Fibroblast of skin of right quadriceps (primary cell): ENCODE measurements at places on chromosomes 11 and 22.
A peak's percentile ranks its signal among the peaks of the same experiment; 100 is the strongest.

DNA sequence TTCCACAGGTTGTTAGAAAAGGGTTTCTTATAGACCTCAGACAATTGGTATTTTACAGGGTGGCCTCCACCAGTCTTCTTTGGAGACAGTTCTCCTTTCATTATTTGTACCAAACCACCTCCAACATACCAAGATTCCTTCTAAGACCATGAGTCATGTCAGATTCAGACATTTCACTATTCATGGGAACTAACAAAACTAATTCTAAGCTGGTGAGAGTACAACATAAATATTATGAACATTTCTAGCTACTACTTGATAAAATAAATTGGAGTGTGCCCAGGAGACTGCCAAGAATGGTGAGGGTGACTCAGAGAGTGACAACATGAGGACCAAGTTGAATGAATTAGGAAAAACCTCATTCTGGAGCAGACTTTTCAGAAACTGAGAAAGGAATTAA lies 494.6 kb upstream of the LRRC4C start:
- peak; percentile 88 for DNase-seq

DNA sequence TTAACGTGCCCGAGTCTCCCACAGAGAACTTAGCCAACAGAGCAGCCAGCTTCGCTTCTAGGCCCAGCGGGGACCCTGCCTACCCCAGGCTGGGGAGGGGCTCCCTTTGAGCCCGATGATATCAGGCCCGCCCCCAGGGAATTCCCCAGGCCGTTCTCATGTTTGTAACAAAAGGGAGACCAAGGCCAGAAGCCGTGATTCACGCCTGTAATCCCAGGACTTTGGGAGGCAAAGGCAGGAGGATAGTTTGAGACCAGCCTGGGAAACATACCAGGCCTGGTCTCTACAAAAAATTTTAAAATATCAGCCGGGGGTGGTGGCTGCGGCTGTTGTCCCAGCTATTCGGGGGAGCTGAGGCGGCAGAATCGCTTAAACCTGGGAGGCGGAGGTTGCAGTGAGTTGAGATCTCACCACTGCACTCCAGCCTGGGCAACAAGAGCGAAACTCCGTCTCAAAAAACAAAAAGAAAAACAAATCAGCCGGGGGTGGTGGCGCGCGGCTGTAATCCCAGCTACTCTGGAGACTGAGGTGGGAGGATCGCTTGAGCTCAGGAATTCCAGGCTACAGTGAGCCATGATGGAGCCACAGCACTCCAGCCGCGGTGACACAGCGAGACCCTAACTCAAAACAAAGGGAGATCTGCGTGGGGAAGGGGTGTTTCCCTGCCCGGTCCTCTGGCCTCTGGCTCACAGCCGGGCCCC lies 1.7 kb downstream of the DRD4 start:
- peak; percentile 31 for DNase-seq

- DNase-seq = no peak
Observed at GRCh38 chr11:88359541-88359940, 22.0 kb upstream of the CTSC start.

GRCh38 chr11:126476266-126476924 lies 120.9 kb downstream of the ST3GAL4 start:
- DNase-seq = no peak

DNA sequence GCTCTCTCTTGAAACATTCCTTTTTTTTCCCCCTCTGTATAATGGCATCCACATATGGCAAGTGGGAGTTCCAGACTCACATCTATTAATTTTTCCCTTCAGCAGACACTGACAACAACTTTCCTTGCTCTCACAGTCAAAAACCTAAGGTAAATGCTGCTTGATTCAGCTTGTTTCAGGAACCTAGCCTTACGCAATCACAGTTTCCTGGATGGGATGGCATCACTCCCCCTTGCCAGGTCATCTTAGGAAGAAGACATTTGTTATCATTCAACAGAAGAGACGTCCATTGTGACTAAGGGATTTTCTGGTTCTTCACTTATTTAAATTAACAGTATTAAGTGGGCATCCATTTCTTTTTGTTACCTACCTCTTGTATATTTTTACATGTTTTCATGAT lies 112.0 kb upstream of the PDGFD start:
- DNase-seq = no peak

GRCh38 chr11:76736773-76737495 lies 46.2 kb upstream of the TSKU start:
- no peak for DNase-seq

DNA sequence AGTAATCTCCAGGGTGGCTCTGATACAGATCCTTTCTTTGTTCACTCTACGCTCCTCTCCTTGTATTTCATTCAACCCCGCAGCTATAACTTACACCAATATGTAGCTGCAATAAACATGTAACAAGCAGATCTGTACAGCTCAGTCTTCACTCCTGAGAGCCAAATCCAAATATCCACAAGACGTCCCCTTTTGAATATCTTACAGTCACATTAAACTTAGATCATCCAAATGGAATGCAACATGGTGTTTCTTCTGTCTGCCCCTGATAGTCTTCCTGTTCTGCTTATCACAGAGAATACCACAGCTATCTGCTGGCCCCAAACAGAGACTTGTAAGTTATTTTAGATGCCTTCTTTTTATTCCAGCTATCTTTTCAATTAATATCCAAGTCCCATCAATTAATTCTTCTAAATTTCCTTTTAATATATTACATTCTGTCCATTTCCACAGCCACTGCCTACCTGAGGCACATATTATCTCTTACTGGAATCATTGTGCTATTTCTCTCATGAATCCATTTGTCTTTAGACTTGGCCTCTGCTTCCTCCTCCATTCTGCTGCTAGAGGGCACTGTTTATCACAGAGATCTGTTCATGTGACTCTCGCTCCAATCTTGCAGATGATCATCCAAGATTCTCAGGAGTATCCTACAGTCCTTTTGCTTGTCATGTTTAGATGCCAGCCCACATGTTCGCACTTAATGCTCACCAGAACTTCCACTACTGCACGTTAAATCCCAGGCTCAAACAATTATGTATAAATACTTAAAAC lies 908.6 kb downstream of the NTM start:
- DNase-seq = peak; percentile 50

DNA sequence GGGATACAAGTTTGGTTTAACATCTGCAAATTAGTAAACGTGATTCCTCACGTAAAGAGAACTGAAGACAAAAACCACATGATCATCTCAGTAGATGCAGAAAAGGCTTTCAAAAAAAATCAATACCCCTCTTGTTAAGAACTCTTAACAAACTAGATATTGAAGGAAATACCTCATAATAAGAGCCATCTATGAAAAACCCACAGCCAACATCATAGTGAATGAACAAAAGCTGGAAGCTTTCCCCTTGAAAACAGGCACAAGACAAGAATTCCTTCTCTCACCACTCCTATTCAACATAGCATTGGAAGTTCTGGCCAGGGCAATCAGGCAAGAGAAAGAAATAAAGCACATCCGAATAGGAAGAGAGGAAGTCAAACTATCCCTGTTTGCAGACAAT lies 160.5 kb downstream of the CSNK2A3 start:
- DNase-seq = no peak

GRCh38 chr22:25582946-25583345 lies 18.5 kb downstream of the GRK3 start:
- peak; percentile 63 for DNase-seq

- DNase-seq = peak; percentile 20
Observed at GRCh38 chr11:26245046-26245445, 86.9 kb upstream of the ANO3 start.

GRCh38 chr22:48574776-48575617 lies 1252.7 kb downstream of the BRD1 start:
- DNase-seq = peak; percentile 70

DNA sequence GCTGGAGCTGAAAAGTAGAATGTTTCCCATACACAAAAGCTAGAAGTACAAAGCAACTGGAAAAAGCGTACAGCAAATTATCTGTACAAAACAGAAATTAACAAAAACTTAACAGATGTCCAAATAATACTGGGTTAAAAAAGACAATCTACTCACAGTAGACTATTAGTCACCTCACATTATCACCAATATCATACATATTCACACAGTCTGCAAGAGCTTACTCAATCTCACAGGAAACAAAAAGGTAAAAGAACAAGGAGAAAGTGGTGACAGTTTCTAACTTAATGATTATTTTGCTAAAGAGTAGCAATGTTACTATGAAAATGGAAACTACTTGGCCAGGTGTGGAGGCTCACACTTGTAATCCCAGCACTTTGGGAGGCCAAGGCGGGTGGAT lies 11.9 kb downstream of the CELF1 start:
- no peak for DNase-seq

GRCh38 chr11:34928960-34929680 lies 12.7 kb downstream of the PDHX start:
- no peak for DNase-seq

DNA sequence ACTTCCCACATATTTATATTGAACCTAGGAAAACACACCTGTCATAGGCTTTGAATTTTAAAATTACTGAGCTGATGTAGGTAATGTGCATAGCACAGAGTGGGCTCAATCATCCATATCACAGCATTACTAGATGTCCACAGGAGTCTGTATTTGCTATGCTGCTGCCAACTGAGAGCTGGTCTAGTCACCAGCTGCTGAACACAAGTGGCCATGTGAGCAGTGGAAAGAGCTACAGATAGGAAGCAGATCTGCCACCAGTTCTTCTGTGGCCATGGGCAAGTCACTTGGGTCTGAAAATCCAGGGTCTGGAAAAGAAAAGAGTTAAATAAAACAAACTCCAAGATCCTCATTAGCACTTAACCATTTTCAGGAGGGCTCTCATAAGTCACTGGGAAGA lies 91.8 kb downstream of the APIP start:
- DNase-seq = no peak

- peak; percentile 93 for DNase-seq
Observed at GRCh38 chr22:44147821-44148574, 32.7 kb upstream of the PARVG start.

DNA sequence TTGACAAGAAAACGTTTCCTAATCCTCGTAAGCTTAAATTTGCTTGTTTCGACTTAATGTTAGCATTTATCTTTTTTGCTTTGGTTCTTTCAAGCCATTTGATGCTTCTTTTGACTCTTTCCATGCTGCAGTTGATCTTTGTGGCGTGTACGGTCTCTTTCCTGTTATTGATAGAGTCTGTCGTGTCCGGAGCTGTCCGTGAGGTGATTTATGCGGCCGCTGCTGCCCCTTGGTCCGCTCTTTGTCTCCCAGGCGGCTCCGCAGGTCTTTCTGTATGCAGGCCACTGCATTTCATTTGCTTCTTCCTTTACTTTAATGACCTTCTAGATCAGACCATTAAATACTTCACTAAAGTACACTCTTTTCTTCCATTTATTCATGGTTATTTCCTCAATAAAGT lies 50.3 kb downstream of the TBC1D22A start:
- no peak for DNase-seq

GRCh38 chr11:44617671-44618461 lies 52.4 kb downstream of the CD82 start:
- no peak for DNase-seq

- no peak for DNase-seq
Observed at GRCh38 chr22:46397514-46397913, 62.0 kb downstream of the TRMU start.

GRCh38 chr22:28627791-28628190 lies 51.8 kb downstream of the TTC28 start:
- no peak for DNase-seq

DNA sequence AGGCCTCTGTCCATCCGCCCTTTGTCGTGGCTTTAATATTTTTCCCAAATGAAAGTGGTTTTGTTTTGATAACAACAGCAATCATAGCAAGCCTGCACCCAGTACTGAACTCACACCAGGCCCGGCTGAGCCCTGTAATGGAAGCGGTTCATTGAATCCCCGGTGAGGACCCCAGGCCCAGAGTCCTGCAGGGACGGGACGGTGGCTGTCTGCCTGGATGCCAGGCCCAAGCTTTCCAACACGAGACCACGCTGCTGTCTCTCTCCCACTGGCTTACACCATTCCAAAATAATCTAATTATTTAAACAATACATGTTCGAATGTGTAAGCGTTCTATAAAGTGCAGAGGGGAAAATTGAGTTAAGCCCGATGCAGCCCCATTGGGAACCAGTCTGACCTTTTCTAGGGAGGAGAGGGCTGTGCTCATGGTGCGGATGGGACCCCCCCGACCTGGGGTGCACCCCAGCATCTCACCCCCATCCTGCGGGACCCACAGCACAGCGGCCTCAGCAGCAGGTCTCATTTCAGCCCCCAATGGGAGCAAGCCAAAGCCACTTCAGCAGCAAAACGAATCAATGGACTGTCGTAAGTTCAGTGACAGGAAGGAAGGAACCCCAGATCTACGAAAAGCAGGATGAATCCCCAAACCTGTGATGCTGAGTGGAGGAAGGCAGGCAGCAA lies 1046.9 kb downstream of the BRD1 start:
- DNase-seq = no peak

GRCh38 chr11:78019808-78020207 lies 3.3 kb downstream of the KCTD14 start:
- DNase-seq = peak; percentile 46

- no peak for DNase-seq
Observed at GRCh38 chr11:86955111-86955360, 159 bp downstream of the FZD4 start.

DNA sequence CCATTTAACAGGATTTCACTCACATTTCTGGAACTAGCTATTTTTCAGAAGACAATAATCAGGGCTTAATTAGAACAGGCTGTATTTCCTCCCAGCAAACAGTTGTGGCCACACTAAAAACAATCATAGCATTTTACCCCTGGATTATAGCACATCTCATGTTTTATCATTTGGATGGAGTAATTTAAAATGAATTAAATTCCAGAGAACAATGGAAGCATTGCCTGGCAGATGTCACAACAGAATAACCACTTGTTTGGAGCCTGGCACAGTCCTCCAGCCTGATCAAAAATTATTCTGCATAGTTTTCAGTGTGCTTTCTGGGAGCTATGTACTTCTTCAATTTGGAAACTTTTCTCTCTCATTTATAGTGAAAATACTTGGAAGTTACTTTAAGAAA lies 9.2 kb downstream of the PRSS23 start:
- DNase-seq = no peak

- DNase-seq = no peak
Observed at GRCh38 chr22:46776876-46777608, 14.6 kb downstream of the TBC1D22A start.

DNA sequence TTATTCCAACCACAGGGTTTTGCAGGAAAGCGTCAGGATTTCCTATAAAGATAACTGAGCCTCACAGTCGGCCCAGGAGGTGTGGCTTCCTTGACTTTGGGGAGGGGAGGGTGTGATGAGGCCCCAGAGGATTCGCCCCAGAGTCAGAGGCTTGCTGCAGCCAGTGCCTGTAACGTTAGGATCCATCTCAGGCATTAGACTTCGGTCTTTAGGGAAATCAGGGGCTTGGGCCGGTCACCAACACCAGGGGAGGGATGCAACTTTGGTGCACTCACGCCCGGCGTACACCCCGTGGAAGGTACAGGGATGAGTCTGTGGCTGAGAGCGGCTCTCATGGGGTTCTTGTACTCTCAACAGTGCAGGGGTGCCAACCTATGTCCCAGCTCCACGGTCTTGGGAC lies 5.7 kb upstream of the ANO1 start:
- no peak for DNase-seq

DNA sequence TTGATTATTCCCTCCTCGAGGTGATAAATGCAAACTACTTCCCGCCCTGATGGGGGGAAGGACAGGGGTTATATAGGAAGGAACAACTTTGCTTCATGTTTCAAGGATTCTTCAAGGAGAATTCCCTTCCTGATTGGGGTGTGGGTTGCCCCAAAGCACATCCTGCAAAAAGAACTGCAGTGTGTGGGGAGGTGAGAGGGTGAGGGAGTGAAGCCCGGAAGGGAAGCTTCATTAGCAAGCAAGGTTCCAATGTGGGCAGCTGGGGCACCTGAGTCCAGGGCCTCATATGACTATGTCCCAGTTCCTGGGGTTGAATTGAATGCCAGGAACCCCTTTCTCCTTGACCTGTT lies 326.0 kb downstream of the MN1 start:
- DNase-seq = no peak
